ENCODE measurements at places on chromosomes 12 and 14.

DNA sequence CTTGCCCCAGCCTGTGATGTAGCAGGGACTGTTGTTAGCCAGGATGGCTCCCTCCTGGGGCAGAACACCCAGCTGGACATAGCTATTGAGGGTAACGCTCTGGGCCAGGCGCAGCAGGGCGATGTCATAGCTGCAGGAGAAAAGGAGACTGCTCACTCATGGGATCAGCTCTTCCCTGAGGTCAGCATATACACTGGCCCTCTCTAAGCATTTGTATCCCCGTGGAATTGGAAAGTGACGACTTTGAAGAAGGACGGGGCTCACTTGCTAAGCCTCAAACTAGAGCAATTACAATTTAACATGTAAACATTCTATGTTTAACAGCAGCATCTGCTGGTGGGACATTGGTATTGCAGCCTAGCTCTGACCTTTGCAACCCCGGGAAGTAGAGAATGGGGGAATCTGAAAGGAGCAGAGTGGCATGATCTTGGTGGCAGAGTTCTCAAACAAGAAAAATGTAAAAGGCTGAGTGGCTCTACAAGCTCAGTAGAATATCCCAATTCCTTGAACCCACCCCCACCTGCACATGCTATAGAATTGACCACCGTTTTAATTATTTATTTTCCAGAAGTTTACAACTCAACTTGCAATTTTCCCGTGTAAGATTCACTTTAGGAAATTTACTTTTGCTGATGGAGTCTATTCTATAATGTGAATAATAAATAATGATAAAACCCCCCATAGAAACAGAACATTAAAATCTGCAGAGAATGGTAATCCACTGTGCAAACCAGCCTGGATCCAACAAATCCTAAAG, 5.0 kb downstream of the CELA1 start:
- peak; percentile 78 for DNase-seq

GRCh38 chr12:57222286-57223190, 5.9 kb downstream of the NXPH4 start:
- no peak for DNase-seq

- no peak for DNase-seq
These were observed 130.7 kb upstream of the HIF1A start for GRCh38 chr14:61564618-61565091.

GRCh38 chr14:100819453-100819828, 6.5 kb upstream of the MEG3 start:
- DNase-seq, result no peak

- DNase-seq, result no peak
These were observed 33.5 kb downstream of the SMCO2 start for GRCh38 chr12:27480016-27480415.

DNA sequence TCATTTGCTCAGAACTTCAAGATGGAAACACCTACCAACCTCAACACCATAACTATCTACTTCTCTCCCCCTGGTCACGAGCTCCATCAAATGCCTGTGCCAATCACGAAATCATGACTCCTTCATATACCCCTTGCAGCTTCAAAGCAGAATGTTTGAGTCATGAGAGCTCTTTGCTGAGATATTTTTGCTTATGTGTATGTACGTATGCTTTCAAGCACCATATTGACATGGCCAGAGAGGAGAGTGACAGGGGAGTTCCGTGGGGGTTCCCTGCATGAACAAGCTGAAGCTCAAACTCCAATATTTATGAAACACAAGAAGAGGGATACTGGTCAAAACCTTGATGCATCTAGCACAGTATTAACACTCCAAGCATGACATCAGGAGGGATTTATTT, 374.4 kb downstream of the DPF3 start:
- no peak for DNase-seq
